Uterus (tissue), 4 donors: ENCODE measurements at places on chromosomes 7 and 10.

GRCh38 chr7:11345621-11346020, 371.9 kb downstream of the PHF14 start:
- no peak overlapping the region for H3K27ac ChIP-seq
- H3K4me3 ChIP-seq: no peak overlapping the region
- no peaks in the 10 kb centered on the region for H3K4me1 ChIP-seq
- H3K27me3 ChIP-seq: no peaks in the 10 kb centered on the region
- no peak for DNase-seq
- no peaks in the 10 kb centered on the region for H3K36me3 ChIP-seq

GRCh38 chr7:4076701-4077294, 605.3 kb upstream of the FOXK1 start:
- H3K27me3 ChIP-seq: no peaks in the 10 kb centered on the region
- H3K36me3 ChIP-seq: no peaks in the 10 kb centered on the region
- no peaks in the 10 kb centered on the region for H3K4me1 ChIP-seq
- H3K27ac ChIP-seq: no peak overlapping the region
- H3K4me3 ChIP-seq: no peak overlapping the region

DNA sequence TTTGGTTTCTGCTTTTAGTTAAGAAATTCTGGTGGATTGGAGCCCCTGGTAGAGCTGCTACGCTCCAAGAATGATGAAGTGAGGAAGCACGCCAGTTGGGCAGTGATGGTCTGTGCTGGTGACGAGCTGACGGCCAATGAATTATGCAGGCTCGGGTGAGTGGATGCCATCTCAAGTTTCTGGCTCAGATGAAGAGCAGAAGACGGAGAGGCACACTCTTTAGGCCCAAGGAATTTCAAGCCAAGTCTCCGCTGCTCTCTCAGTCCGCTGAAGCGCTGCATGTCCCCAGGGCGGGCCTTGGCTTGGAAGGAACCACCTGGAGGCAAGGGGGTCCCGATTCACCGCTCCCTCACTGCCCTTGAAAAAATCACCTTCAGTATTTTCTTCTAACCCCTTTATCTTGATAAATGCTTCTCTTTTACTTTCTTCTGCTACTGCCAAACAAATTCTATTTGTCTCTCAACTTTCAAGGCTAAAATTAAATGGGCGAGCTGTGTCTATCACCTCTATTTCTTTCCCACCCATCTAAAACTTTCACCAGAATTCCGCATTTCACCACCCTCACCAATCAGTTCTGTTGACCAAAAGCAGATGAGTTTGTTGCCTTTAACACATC, 74.2 kb downstream of the ARMC3 start:
- H3K27ac ChIP-seq: no peak overlapping the region
- no peak for DNase-seq
- no peaks in the 10 kb centered on the region for H3K4me1 ChIP-seq
- H3K36me3 ChIP-seq: no peaks in the 10 kb centered on the region
- no peaks in the 10 kb centered on the region for H3K27me3 ChIP-seq

- H3K27ac ChIP-seq: no peak overlapping the region
- no peaks in the 10 kb centered on the region for H3K27me3 ChIP-seq
- no peaks in the 10 kb centered on the region for H3K36me3 ChIP-seq
These were observed 62.2 kb downstream of the GRID1 start for GRCh38 chr10:86304436-86304835.

- no peaks in the 10 kb centered on the region for H3K27me3 ChIP-seq
- no peaks in the 10 kb centered on the region for H3K36me3 ChIP-seq
- no peak overlapping the region for H3K4me3 ChIP-seq
These were observed 89.9 kb downstream of the REEP3 start for GRCh38 chr10:63611078-63611477.

- H3K4me1 ChIP-seq: no peaks in the 10 kb centered on the region
- DNase-seq: no peak
- H3K36me3 ChIP-seq: no peaks in the 10 kb centered on the region
- H3K27me3 ChIP-seq: no peaks in the 10 kb centered on the region
- no peak overlapping the region for H3K27ac ChIP-seq
These were observed 52.6 kb downstream of the LRRC72 start for GRCh38 chr7:16579216-16579615.

GRCh38 chr10:12235116-12235694, 39.2 kb downstream of the CDC123 start:
- no peak overlapping the region for H3K27ac ChIP-seq
- H3K4me1 ChIP-seq: no peaks in the 10 kb centered on the region
- no peak for DNase-seq
- no peaks in the 10 kb centered on the region for H3K27me3 ChIP-seq
- H3K4me3 ChIP-seq: no peak overlapping the region

DNA sequence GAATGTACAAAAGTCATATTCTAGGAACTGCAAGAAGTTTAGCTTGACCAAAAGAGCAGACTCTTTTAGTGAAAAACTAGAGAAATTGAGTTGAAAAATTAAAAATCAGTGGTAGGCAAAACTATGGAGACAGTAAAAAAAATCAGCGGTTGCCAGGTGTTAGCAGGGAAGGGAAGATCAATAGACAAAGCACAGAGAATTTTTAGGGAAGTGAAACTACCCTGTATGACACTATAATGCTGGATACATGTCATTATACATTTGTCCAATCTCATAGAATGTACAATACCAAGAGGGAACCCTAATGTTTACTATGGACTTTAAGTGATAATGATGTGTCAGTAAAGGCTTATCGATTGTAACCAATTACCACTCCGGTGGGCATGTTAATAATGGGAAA, 761.9 kb downstream of the MAGI2 start:
- no peaks in the 10 kb centered on the region for H3K4me1 ChIP-seq
- no peaks in the 10 kb centered on the region for H3K27me3 ChIP-seq
- H3K27ac ChIP-seq: no peak overlapping the region
- no peak overlapping the region for H3K4me3 ChIP-seq
- no peaks in the 10 kb centered on the region for H3K36me3 ChIP-seq

DNA sequence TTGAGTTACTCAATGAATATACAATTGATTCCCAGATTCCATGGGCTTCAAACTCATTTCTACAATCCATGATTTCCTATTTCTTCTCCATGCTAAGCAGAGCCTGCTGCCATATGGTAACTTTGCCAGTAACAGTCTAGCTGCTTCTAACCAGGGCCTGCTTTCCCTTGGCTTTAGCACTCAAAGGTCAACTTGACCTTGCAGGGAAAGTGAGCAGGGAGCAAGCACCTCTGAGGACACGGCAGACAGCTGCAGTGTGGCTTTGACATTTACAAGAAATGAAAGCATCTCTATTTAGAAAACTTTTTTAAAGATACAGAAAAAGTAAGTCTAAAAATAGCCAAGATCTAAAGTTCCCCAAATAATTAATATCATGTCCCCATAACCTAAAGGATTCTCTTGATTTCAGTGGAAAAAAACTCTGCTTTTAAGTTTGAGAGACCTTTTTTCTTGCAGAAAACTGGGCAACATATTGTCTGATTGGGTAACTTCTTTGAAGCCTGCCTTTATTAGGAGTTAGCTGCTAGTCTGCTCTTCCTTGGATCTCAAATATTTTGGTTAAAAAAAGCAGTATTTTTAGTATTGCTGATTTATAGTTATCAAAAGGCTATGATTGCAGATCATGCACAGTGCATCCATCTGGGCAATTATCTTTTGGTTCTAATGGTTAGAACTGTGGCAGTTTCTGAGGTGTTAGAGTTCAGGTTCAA, 257.9 kb downstream of the AHR start:
- H3K27ac ChIP-seq: peak overlapping the region; percentile 54
- no peaks in the 10 kb centered on the region for H3K36me3 ChIP-seq
- peaks cover 14% of the 10 kb centered on the region for H3K4me1 ChIP-seq
- no peaks in the 10 kb centered on the region for H3K27me3 ChIP-seq

DNA sequence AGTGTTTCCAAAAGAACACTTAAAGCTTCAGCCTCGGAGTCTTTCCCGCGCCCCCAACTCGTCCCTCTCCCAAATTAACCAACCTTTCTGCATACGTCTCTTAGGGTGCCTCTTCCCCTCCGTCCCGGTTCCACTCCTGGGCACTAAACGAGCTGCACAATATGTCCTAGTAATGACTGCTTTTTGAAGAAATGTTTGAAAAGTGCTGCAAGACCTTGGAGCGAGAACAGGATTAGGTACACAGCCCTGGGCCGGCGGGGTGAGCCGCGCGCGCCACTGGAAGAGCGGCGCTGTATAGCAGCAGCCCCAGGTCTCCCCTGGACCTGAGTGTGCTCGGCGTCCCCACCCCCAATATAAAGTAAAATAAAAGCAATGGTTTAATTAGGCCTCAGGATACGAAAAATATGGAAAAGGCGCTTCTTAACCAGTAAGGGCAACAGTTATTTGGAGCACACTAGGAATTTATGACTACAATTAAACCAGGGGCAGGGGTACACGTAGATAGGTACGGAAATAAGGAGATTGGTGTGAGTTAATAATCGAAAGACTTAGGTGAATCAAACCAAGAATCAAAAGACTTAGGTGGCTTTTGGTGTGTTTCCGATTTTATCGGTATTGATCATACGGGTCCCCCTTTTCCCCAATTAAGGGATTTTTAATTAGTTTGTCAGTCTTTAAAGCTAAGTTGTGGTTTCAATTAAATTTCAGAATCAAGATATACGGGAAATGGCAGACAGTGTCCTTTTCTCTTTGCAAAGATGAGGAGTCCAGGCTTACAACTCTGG, 1.9 kb downstream of the TET1 start:
- no peaks in the 10 kb centered on the region for H3K36me3 ChIP-seq
- H3K27ac ChIP-seq: peak overlapping the region; percentile 59
- H3K4me1 ChIP-seq: no peaks in the 10 kb centered on the region
- peak overlapping the region; percentile 70 for H3K4me3 ChIP-seq

DNA sequence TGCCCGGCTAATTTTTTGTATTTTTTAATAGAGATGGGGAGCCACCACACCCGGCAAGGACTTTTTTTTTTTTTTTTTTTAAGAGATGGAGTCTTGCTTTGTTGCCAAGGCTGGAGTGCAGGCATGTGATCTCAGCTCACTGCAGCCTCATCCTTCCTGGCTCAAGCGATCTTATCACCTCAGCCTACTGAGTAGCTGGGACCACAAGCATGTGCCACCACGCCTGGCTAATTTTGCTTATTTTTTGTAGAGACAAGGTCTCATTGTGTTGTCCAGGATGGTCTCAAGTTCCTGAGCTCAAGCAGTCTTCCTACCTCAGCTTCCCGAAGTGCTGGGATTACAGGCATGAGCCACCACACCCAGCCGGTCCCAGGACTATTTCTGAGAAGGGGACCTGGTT, 9.3 kb upstream of the MCU start:
- H3K27ac ChIP-seq: no peak overlapping the region
- no peaks in the 10 kb centered on the region for H3K4me1 ChIP-seq
- no peaks in the 10 kb centered on the region for H3K36me3 ChIP-seq
- no peak overlapping the region for H3K4me3 ChIP-seq
- no peaks in the 10 kb centered on the region for H3K27me3 ChIP-seq

DNA sequence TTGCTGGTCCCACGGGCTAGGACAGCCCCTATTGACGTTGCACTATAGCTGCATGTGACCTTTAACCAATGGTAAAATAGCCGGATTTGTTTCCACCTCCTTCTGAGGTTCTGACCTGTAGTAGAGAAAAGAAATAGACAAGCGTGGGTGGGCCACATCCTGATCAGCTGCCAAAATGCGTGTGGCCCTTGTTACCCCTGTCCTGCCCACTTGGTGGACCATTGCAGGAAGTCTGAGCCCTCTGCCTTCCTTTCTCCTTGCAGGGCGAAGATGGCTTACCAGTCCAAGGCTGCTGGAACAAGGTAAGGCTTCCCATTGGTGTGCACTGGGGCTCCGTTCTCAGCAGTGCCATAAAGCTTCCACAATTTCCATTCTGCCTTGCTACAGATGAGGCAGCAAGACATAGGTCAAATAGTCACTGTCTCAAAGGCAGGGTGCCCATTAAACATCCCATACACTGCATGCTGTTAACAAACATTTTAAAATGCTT, 95.9 kb upstream of the MACROH2A2 start:
- DNase-seq: no peak
- H3K27ac ChIP-seq: no peak overlapping the region
- no peaks in the 10 kb centered on the region for H3K27me3 ChIP-seq
- no peaks in the 10 kb centered on the region for H3K4me1 ChIP-seq

DNA sequence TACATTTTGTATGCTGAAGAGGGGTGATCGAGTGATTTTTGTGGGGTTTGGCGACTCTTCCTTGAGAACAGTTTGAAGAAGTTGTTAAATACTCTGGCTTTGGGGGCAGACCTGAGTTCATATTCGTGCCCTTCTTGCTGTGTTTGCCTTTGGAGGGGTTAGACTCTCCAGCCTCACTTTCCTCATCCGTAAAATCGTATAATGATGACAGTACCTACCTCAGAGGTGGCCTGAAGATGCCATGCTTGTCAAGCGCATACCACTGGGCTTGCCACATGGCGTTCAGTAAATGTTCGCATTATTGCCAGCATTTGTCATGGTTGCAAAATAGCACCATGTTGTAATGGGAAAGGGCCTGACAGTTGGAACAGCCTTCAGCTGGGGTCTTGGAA, 1.3 kb downstream of the STK17A start:
- H3K36me3 ChIP-seq: no peaks in the 10 kb centered on the region
- no peaks in the 10 kb centered on the region for H3K27me3 ChIP-seq
- H3K27ac ChIP-seq: peak overlapping the region; percentile 91
- peak overlapping the region; percentile 65 for H3K4me3 ChIP-seq
- H3K4me1 ChIP-seq: no peaks in the 10 kb centered on the region

DNA sequence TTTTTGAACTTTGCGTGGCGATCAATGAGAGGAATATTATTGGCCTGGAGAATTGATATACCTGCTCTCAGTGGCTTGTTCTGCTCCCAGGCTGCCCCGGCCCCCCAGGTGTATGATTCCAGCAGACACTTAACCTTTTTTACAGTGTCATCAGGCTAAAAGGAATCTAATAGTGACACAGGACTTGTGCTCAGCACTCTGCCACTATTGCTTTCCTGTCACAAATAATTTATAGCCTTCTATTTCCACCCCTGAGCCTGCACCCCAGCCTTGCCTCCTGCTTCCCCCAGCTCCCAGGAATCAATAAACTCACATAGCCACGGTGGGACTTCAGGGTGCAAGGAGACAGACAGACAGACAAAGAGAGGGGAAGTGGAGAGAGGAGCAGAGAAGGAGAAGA, 28.3 kb downstream of the PAX2 start:
- H3K27ac ChIP-seq: no peak overlapping the region
- H3K36me3 ChIP-seq: no peaks in the 10 kb centered on the region
- no peaks in the 10 kb centered on the region for H3K27me3 ChIP-seq
- no peak for DNase-seq
- no peaks in the 10 kb centered on the region for H3K4me1 ChIP-seq

DNA sequence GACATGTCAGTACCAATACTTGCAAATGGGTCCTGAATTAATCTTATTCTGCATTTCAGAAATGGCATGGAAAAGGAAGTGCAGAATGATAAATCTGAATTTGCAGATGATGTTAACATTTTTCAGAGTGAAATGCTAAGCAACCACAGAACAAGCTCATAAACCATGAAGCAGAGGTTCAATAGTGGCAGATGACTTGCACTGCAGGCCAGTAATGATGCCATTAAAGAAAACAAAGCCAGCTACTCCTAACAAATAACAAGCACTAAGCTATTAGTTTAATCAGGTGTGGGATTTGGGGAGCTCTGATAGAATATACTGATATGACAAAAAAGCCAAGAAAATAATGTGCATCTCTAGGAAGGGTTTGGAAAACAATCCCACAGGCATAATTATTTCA, 85.4 kb downstream of the FAM13C start:
- H3K36me3 ChIP-seq: no peaks in the 10 kb centered on the region
- no peak overlapping the region for H3K4me3 ChIP-seq
- DNase-seq: no peak
- no peaks in the 10 kb centered on the region for H3K4me1 ChIP-seq
- no peaks in the 10 kb centered on the region for H3K27me3 ChIP-seq
- no peak overlapping the region for H3K27ac ChIP-seq

GRCh38 chr7:5265320-5266190, 17.2 kb upstream of the SLC29A4 start:
- no peaks in the 10 kb centered on the region for H3K27me3 ChIP-seq
- H3K4me1 ChIP-seq: no peaks in the 10 kb centered on the region
- DNase-seq: no peak
- no peak overlapping the region for H3K4me3 ChIP-seq
- H3K27ac ChIP-seq: no peak overlapping the region
- H3K36me3 ChIP-seq: no peaks in the 10 kb centered on the region
